HFFc6 (cell line): ENCODE measurements at places on chromosomes 5 and 9.

- no peak overlapping the region for H3K27ac ChIP-seq
- no peak for DNase-seq
- H3K4me1 ChIP-seq, result peaks cover 23% of the 10 kb centered on the region
These were observed 91.2 kb downstream of the PJA2 start for GRCh38 chr5:109318455-109319108.

DNA sequence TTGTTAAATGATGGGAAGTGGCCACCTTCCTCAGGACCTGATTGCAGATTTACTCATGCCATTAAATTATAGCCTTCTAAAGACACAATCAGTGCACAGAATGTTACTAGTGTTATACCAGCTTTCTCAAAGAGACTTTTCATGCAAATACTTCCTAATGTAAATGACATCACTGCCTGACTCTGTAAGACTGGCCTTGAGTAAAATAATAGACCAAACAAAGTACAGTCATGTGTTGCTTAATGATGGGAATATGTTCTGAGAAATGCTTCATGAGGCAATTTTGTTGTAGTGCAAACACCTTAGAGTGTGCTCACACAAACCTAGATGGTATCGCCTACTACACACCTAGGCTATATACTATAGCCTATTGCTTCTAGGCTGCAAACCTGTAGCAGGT lies 17.0 kb upstream of the C1QTNF3 start:
- H3K4me3 ChIP-seq, result no peak overlapping the region
- peaks cover under 1% of the 10 kb centered on the region; the same call in 1 of the 2 replicates for H3K4me1 ChIP-seq
- no peak for DNase-seq
- H3K36me3 ChIP-seq, result peaks cover 8% of the 10 kb centered on the region

- H3K27ac ChIP-seq, result peak overlapping the region; percentile 20; the same call in 1 of the 2 replicates
- no peaks in the 10 kb centered on the region for H3K27me3 ChIP-seq
- peak; percentile 79 for DNase-seq
- H3K36me3 ChIP-seq, result no peaks in the 10 kb centered on the region; the same call in 1 of the 2 replicates
- H3K4me3 ChIP-seq, result no peak overlapping the region
- H3K4me1 ChIP-seq, result peaks cover 41% of the 10 kb centered on the region
These were observed 337.5 kb upstream of the ZNF608 start for GRCh38 chr5:125083981-125084380.

GRCh38 chr5:103333376-103333775 lies 74.8 kb downstream of the MACIR start:
- H3K36me3 ChIP-seq, result no peaks in the 10 kb centered on the region
- DNase-seq, result no peak
- peaks cover 2% of the 10 kb centered on the region; the same call in 1 of the 2 replicates for H3K27me3 ChIP-seq

- no peaks in the 10 kb centered on the region for H3K4me1 ChIP-seq
- DNase-seq, result no peak
- H3K27me3 ChIP-seq, result no peaks in the 10 kb centered on the region
- no peak overlapping the region for H3K4me3 ChIP-seq
These were observed 534.7 kb downstream of the CDH10 start for GRCh38 chr5:24110004-24110615.

DNA sequence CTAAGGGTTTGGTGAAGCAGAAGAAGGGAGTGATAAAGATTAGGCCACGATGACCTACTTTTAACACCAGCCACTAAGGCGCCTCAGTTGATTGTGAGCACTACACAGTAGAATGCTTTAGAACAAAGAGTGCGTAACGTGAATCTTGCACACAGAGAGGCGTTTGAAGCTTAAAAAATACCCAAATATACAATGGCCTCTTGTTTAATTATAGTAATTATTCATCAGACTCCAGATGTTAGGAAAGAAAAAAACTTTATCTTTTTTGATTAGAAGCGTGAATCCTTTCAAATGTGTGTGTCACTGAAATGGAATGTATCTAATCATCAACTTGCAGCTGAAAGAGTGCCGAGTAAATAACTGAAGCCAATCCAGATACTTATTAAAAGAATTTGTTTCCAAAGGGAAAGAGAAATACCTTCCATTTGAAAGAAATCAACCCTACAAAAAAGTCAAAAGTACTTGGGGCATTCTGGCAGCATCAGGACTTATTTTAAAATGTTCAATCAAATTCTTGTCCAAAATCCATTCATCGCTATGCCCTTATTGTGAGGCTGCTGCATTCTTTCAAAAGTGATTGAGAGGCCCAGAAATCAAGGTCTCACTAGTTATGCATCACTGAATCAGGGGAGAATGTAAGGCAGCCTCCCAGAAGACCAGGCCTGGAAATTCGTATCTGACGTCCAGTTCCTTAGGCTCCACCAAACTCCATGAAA lies 337.5 kb downstream of the ZNF608 start:
- no peak overlapping the region for H3K4me3 ChIP-seq
- H3K4me1 ChIP-seq, result no peaks in the 10 kb centered on the region
- H3K27me3 ChIP-seq, result no peaks in the 10 kb centered on the region; the same call in none of the 2 replicates
- no peak overlapping the region for H3K27ac ChIP-seq
- H3K36me3 ChIP-seq, result no peaks in the 10 kb centered on the region
- DNase-seq, result no peak

DNA sequence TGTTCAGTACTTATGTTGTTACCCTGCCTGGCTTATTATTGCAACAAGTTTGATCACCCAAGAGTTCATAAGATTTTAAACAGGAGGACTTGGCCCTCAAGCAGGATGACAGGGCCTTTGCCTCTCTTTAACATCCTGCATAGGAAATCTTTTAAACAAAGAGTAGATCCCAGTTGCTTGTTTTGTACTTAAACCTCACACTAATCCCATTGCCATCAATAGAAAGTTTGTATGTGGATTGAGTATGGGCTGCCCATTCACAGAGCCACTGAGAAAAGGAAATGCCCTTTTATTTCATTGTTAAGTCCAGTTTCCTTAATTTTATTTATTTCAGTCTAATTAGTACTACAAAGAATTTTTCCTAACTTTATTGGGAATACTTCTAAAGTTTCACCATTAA lies 52.2 kb upstream of the FGF10 start:
- no peak overlapping the region for H3K27ac ChIP-seq
- no peaks in the 10 kb centered on the region for H3K36me3 ChIP-seq
- no peaks in the 10 kb centered on the region for H3K27me3 ChIP-seq
- DNase-seq, result no peak

DNA sequence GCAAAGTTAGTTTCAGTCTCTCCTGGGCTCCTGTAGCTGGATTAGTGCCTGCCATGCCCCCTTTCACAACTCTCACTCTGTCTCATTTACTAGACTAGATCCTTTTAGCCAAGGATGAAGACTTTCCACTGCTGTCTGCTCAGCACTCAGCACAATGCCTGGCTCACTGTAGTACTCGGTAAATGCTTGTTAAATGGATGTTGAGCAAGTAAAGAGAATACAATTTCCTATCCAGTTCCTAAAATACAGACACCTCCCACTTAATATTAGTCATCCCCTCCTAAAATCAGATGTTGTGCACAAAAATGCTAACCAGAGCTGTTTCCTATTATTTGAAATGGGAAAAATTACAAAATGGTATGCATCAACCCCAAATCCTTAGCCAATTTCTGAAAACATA lies 195.8 kb downstream of the SREK1 start:
- no peaks in the 10 kb centered on the region for H3K36me3 ChIP-seq
- no peak overlapping the region for H3K27ac ChIP-seq
- H3K4me3 ChIP-seq, result no peak overlapping the region
- H3K4me1 ChIP-seq, result no peaks in the 10 kb centered on the region

GRCh38 chr5:53275666-53276065 lies 166.1 kb upstream of the MOCS2 start:
- no peaks in the 10 kb centered on the region for H3K4me1 ChIP-seq
- no peak for DNase-seq
- H3K27me3 ChIP-seq, result no peaks in the 10 kb centered on the region; the same call in 1 of the 2 replicates
- H3K4me3 ChIP-seq, result no peak overlapping the region

GRCh38 chr9:98916660-98917059 lies 27.0 kb upstream of the COL15A1 start:
- no peak for DNase-seq
- H3K4me1 ChIP-seq, result 0 out of 2 replicates have a peak, but pooled peaks cover 4% of the 10 kb centered on the region
- H3K27me3 ChIP-seq, result peaks cover 6% of the 10 kb centered on the region

DNA sequence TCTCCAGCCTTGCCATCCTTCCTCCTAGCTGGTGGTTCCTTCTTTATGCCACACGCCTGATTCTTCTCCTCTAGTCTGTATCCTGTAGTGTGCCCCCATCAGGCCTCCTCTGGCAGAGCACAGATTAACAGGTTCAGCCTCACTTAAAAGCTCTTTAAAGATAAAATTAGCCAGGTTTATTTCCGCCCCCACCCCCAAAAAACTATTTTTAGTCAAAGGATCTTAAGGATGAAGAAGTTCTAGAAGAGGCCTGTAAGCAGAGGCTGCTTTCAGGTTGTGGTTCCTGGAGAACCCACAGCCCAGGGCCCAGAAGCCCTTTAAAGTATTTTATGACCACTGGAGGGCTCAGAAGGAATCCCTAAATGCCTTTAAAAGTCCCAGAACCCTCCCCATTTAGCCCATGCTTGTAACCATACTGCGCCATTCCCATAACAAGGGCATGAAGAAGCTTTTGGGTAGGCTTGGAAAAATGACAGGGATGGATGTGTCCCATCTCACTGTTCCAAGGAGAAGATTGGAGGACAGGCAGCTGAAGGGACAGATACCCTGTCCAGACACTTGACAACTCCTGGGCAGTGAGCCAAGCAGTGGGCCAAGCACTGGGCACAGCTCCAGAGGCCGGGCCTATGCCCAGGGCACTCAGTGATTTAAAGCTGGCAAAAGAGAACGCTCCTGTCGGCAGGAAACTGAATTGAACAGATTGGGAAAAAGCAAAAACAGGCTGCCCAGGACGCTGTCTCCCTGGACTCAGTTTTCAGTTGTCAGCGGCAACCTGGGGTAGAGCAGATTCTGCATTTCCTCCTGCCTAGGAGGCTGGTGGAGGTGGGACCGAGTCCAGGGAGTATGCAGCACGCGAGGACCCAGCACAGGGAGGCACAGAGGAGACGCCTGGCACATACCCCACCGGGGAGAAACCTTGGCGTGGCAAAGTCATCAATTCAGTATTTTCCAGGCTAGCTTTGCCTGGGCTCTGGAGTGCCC lies 106.3 kb upstream of the SSBP2 start:
- no peak overlapping the region for H3K4me3 ChIP-seq
- H3K36me3 ChIP-seq, result no peaks in the 10 kb centered on the region
- peaks cover 41% of the 10 kb centered on the region for H3K4me1 ChIP-seq
- no peak overlapping the region for H3K27ac ChIP-seq

GRCh38 chr9:137085920-137086530 lies 760 bp upstream of the MAN1B1 start:
- H3K27ac ChIP-seq, result peak overlapping the region; percentile 97
- peak; percentile 46 for DNase-seq
- H3K4me3 ChIP-seq, result peak overlapping the region; percentile 87
- H3K4me1 ChIP-seq, result peaks cover 59% of the 10 kb centered on the region
- peaks cover 4% of the 10 kb centered on the region; the same call in 1 of the 2 replicates for H3K36me3 ChIP-seq
- H3K27me3 ChIP-seq, result peaks cover 3% of the 10 kb centered on the region

DNA sequence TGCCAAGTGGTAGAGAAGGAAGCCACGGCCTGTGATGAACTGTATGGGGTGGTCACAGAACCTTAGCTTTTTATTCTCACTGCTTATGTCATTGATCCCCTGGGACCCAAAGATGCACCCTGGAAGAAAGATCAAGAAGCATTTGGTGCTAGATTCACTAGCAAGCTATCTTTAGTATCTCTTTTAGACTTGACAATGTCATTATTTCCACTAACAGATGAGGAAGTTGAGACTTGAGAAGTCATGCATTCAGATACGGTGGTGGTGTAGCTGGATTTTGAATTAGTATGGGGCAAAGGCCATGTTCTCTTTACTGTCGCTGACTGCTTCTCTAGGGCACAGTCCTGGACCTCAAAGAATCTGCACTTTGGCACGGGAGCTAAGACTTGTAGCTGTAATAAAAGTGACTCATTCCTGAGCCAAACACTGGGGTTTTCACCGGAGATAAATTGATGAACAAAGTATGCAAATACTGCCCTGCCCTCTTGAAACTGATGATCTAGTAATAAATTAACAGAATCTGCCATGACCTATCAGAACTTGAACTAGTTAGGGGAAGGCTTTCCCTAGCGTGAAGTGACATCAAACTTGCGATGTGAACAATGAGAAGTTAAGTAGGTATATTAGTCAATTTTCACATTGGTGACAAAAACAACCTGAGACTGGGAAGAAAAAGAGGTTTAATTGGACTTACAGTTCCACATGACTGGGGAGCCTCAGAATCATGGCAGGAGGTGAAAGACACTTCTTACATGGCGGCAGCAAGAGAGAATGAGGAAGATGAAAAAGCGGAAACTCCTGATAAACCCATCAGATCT lies 5.4 kb downstream of the GDA start:
- peaks cover 5% of the 10 kb centered on the region; the same call in 1 of the 2 replicates for H3K27me3 ChIP-seq
- H3K36me3 ChIP-seq, result no peaks in the 10 kb centered on the region
- no peak overlapping the region for H3K27ac ChIP-seq

DNA sequence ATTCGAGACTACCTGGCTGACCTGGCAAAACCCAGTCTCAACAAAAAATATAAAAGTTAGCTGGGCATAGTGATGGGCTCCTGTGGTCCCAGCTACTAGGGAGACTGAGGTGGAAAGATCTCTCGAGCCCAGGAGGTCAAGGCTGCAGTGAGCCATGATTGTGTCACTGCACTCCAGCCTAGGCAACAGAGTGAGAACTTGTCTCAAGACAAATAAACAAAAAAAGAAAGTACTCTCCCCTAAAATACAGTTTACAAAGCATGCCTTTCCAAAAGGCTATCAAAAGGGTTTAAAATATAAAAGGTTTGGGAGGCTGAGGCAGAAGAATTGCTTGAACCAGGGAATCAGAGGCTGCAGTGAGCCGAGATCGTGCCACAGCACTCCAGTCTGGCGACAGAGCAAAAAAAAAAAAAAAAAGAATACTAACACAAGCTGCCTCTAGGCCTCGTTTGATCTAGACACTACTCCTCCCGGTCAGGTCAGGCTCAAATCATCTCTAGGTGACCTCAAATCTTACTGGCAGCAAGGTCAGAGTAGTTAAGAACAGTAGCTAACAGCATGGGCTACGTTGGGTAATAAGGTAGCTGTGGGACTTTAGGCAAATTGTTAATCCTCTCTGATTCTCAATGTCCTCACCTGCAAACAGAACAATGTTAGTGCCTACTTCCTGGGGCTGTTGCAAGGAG lies 9.3 kb downstream of the NAIF1 start:
- no peak overlapping the region for H3K4me3 ChIP-seq
- peaks cover 8% of the 10 kb centered on the region; the same call in 1 of the 2 replicates for H3K36me3 ChIP-seq
- no peak for DNase-seq

- H3K27ac ChIP-seq, result no peak overlapping the region
- H3K36me3 ChIP-seq, result no peaks in the 10 kb centered on the region
- peaks cover 5% of the 10 kb centered on the region for H3K27me3 ChIP-seq
- no peaks in the 10 kb centered on the region for H3K4me1 ChIP-seq
- DNase-seq, result no peak
These were observed 597.1 kb upstream of the KLF4 start for GRCh38 chr9:108086624-108087023.

DNA sequence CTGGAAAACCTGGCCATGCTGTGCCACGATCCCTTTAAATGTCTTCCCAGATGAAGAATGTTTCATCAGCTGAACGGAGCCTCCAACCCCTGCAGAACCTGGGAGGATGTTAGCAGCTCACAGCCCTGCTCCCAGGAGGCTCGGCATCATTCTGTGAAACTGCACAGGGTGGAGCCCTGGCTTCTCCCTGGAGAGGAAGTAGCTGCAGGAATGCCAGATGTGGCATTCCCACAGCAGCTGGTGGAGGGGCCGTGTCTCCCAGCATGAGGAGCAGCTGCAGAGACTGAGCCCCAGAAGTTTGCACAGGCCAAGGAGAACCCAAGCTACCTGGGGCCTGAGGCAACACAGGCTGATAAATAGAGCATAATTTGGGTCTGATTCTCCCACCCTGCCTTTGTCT lies 165.8 kb upstream of the MAP3K1 start:
- peak overlapping the region; percentile 19; the same call in 1 of the 2 replicates for H3K4me3 ChIP-seq
- no peak for DNase-seq
- H3K36me3 ChIP-seq, result no peaks in the 10 kb centered on the region
- no peaks in the 10 kb centered on the region for H3K4me1 ChIP-seq
- H3K27ac ChIP-seq, result no peak overlapping the region

GRCh38 chr9:127133739-127134167 lies 11.3 kb upstream of the ANGPTL2 start:
- H3K4me3 ChIP-seq, result peak overlapping the region; percentile 81
- DNase-seq, result peak; percentile 83
- no peaks in the 10 kb centered on the region for H3K36me3 ChIP-seq
- peaks cover 66% of the 10 kb centered on the region for H3K4me1 ChIP-seq
- 0 out of 2 replicates have a peak, but pooled peaks cover 2% of the 10 kb centered on the region for H3K27me3 ChIP-seq
